ENCODE measurements at places on chromosomes 3 and 15.

DNA sequence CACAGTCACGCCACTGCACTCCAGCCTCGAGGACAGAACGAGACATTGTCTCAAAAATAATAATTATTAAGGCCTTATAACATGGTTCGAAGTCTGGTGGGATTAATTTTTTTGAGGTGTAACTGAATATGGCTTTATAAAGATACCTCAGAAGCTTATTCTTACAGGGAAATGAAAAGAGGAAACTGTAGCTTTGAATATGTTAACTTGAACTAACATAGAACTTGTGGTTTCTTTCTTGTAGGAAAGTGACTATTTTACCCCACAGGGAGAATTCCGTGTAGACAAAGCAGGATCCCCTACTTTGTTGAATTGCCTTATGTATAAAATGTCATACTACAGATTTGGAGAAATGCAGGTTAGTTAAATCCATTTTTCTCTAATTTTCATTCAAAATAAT lies 96.3 kb downstream of the STT3B start:
- DNase-seq, result no peak

- no peak for DNase-seq
Observed at GRCh38 chr15:85456798-85457197, 76.4 kb downstream of the AKAP13 start.

DNA sequence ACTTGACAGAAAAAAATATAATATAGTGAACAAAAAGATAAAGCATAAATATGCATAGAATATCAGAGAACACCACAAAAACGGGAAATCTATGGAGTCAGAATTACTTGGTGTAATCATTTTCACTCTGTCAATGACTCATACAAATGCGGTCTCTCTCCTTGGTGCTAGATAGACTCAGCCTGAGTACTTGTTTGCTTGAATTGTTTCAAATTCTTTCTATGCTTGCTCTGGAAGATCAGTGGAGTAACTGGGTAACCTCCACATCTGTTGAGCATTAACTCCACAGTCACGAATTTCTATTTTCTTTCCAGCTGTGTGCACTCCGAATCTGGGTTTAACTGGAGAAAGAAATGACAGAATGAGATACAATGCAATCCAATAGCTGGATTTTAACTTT lies 760.4 kb downstream of the ZPLD1 start:
- DNase-seq, result no peak

GRCh38 chr3:138441742-138442141 lies 7.3 kb downstream of the ESYT3 start:
- DNase-seq, result no peak

DNA sequence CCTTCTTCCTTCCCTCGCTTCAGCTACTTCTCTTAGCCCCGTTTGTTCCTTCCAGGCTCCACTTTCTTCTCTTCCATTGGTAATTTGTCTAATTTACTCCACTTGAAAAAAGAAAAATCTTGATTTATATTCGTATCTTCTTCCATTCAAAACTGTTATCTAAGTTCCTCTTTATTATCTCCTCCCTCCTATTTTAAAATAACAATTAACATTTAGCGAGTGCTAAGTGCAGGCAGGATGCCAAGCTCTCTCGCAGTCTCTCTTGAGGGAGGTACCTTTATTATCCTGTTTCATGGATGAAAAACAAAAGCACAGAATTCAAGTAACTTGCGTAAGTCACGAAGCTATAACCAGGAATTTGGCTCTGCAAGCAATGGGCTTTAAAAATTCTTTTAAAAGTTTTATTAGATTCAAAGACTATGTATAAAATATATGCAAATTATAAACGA lies 418.9 kb upstream of the NAALADL2 start:
- DNase-seq, result no peak

DNA sequence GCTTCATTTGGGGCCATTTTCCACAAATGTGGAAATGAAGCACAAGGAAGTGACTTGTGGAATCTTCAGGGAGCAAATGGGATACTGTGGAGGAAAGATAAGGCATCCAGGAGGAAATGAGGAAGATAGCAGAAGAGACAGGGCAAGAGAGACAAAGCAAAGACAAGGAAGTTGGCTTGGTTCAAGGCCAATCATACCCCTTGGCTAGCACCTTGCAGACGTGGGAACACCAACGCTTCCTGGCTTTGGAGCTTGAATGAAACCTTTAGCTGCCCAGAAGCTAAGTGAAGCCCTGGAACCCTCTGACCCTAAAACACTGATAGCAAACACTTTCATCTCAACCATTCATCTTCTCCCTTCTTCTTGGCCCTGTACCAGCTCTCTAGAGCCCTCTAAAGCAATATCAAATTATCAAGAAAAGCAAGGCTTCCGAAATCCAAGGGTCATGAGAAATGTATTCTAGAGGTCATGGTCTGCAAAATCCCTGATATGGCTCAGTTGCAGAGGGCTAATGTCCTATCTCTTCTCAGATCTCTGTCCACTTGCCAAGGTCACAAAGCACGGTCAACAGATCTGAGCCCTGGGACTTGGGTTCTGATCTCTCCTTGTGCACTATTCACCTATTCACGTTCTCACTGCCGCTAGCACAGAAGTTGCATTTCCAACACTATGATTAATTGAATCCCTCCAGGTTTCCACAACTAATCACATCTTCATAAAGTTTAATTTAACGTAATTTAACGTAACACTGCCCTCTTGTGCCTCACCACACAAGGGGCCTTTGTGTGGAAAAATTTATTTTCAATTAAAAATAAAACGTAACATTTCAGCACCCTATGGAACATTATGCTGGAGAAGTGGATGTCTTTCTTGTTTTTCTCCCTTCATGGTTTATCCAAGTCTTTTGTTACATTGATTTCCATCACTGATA lies 557.6 kb upstream of the ADAMTS9 start:
- DNase-seq, result no peak

DNA sequence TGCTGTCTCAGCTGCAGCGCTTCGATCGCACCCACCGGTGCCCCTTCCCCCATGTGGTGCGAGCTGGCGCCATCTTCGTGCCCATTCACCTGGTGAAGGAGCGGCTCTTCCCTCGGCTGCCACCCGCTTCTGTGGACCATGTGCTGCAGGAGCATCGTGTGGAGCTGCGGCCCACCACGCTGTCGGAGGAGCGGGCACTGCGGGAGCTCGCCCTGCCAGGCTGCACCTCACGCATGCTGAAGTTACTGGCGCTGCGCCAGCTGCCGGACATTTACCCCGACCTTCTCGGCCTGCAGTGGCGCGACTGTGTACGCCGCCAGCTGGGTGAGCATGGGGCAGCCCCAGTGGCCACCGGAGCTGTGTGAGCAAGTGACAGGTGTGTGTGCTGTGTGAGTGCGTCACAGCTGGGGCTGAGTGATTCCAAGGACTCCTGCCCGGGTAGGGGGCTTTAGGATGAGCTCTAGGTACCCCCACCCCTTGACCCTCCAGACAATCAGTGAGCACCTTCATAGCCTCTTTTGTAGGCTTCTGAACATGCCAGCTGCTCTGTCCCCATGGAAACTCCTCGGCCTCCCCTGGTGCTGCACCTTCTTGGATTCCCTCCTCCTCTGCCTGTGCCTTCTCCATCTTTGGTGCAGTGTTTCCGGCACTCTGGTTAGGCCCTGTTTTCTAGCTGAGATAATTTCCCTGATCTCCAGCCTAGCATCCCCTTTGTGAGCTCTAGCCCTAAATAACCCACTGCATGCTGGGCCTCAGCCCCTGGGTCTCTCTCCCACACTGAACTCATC lies 7.0 kb downstream of the C15orf39 start:
- DNase-seq, result no peak

DNA sequence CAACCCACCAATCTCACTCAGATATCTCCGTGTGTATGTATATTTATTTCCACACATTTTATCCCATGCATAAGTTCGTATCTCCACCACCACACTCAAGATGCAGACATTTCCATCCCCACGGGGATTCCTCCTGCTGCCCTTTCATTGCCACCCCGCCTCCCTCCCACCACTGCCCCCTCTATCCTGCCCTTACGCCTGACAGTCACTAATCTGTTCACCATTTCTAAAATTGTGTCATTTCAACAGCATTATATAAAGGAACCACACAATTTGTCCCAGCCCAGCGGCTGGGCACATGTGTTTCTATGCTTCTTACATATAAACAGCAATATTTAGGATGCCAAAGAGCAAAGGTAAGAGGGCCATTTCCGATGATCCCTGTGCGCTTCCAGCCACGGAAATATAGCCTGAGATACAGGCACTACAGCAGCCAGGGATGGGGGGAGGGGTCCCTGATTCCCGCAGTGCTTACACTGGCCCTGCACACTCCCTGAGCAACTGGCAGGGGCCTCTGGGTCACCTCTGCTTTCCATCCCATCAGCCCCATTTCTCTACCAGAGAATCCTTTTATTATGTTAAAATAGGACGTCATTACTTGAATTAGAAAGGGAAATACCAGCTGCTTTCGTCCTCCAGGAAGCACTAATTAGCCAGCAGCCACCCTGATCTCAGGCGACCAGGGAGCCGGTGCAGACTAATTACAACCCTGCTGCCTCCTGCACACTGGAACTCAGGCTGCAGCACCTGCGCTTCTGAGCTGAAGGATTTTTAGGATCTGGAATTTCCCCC lies 372.0 kb upstream of the ATP10A start:
- DNase-seq, result no peak

DNA sequence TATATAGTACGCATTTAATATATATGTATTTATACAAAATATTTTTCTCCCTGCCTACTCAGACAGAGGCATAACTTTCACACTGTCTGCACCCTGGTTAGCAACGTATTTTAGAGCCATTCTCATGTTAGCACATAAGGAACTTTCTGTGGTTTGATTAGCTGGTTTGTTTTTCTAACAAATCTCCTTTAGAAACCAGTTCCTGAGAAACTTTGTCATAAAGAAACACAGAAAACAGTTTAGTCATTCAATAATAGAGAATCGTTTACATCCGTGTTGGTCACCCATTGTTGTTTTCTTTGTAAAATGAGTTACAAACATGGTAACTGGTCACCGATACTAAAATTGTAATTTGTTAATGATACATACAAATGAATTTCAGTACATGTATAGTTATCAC lies 5.9 kb upstream of the NGRN start:
- peak; percentile 78 for DNase-seq

GRCh38 chr3:35200056-35200455 lies 439.3 kb upstream of the ARPP21 start:
- DNase-seq, result peak; percentile 0

- DNase-seq, result no peak
Observed at GRCh38 chr3:171933441-171933840, 90.3 kb downstream of the TMEM212 start.

- peak; percentile 81 for DNase-seq
Observed at GRCh38 chr3:42600958-42601675, 631 bp downstream of the NKTR start.

DNA sequence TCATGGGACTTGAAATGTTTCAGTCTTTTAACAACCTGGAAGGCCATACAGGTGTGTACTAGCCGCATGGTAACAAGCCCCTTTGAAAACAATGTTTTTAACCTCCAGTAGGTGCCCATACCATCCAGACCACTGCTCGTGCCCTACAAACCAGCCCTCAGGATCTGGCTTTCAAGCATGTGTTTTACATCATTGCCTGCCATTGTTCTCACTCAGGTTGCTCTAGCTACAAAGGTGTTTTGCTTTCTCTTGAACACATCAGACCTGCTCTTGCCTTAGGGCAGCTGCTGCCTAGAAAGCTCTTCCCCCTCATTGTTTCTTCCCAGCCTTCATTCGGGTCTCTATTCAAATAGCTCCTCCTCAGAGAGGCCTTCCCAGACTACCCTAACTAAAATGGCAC lies 32.3 kb upstream of the MAP3K13 start:
- DNase-seq, result no peak

GRCh38 chr3:144364737-144365136 lies 393.1 kb downstream of the DIPK2A start:
- no peak for DNase-seq

GRCh38 chr3:127454051-127454450 lies 136.5 kb downstream of the TPRA1 start:
- no peak for DNase-seq

GRCh38 chr3:111582120-111582474 lies 13.0 kb downstream of the ZBED2 start:
- no peak for DNase-seq

- peak; percentile 87 for DNase-seq
Observed at GRCh38 chr15:74868059-74868458, 5.1 kb downstream of the SCAMP2 start.

Data from activated CD4-positive, alpha-beta T cell treated with anti-CD3 and anti-CD28 coated beads, Interleukin-10, Interleukin-2, amounts not matched to agents 100 ng/mL and 50 ng/mL, durations not matched to agents 16 hours and 8 hours (primary cell).